NCI-H748 treated with DMSO at 0.1 percent for 48 hours (cell line): ENCODE measurements at places on chromosomes 4 and X.

GRCh38 chr4:183788308-183788905 lies 116.7 kb upstream of the STOX2 start:
- no peak for DNase-seq

DNA sequence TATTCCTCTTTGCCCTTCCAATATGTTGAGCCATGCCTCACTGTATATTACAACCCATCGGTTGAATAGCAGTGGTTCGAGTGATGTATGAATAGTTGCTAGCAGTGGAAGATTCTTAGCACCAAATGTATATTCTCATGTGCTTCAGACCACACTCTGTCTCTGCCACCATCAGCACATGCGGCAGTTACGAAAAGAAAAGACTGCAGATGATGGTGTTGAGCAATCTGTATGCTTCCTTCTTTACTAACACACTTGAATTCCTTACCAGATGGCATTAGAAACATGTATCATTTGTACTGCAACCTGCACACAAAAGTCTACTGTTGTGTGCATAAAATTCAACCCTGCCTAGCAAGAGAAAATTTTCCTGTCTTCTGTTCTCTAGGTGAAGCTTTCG lies 214.6 kb downstream of the ENOX2 start:
- no peak for DNase-seq

DNA sequence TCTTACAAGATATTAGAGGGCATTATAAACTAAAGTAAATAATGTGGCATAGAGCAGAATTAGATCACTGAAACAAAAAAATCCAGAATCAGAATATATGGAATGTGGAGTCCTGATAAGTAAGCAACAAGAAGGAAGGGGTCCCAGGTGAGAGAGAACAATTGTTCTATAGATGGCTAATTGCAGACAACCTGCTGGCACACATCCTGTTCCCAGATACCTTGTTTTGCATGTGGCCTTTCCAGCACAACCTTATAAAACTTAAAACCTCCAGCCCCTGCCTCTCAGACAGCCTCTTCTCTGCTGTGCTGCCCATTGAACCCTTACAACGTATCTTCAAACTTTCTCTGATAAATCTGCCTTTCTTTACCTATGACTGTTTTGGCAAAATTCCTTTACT lies 4.7 kb upstream of the ZNF674 start:
- DNase-seq: no peak

DNA sequence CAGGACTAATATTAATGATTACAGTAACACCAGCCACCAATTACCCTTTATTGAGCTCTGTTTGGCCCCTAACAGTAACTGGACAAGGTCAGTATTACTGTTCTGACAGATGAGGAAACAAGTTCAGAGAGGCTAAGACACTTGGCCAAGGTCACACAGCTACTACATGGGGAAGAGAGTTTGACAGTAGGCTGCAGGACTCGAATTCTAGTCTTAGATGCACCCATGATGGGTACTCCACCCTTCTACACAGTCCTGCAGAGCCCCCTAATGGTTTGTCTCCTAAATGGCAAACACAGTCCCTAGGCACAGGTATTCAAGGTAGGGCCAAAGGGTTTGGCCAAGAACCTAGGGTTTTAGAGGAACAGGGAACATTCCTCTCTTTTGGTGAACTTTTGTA lies 93.9 kb downstream of the NSUN7 start:
- DNase-seq: no peak

- DNase-seq: no peak
These were observed 954.1 kb upstream of the INTU start for GRCh38 chr4:126678618-126679017.

DNA sequence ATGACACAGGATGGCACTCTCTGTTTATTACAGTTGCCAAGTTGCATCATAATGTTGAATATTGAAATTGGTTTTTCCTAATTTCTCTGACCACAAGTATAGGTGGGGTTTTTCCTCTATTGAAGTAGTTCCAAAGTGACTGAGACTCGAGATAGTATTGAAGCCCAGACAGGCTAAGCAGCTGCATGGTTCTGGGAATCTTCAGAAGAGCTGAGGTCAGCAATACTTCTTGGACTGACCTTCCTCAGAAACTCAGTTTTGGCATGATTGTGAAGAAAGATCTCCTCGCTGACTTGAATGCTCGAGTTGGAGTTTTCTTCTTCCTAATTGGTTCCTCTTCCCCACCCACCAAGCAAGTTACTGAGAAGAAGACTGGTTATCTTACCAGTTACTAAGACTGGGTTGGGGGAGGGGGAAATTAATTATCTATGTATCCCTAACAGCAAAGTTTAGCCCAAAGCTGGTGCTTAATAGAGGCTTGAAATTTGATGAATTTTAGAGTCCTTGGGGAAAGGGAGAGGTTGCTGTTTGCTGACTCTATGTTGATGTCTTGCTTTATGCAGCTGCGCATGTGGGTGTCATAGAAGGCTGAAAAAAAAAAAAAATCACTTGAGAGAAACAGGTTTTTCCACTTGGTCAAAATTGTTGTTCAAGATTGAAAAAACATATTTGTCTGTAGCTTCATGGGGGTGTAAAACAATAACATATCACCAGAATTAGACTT lies 91.1 kb downstream of the P2RY10 start:
- DNase-seq: no peak

DNA sequence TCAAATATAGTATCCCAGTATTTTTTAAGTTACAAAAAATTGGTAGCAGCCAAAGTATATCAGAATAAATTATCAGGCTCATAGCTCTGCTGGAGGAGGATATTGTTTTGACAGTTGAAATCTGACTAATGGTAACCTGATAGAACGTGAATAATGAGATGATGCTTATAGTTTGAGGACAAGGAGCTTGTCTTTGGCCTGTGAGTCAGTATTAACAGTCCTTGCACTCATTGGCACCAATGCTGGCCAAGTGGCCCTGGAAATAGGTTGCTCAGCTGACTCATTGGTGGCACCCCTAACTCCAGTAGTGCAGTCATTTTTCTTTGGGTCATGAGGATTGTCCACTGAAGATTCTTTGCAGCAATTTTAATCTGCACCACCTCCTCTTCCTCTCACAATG lies 203.3 kb upstream of the JADE1 start:
- no peak for DNase-seq

GRCh38 chr4:70997546-70997945 lies 4.1 kb downstream of the DCK start:
- DNase-seq: no peak

- DNase-seq: no peak
These were observed 309.4 kb downstream of the PPP3CA start for GRCh38 chr4:101037938-101038413.

- DNase-seq: no peak
These were observed 19.6 kb downstream of the PTPN13 start for GRCh38 chr4:86613734-86614133.

DNA sequence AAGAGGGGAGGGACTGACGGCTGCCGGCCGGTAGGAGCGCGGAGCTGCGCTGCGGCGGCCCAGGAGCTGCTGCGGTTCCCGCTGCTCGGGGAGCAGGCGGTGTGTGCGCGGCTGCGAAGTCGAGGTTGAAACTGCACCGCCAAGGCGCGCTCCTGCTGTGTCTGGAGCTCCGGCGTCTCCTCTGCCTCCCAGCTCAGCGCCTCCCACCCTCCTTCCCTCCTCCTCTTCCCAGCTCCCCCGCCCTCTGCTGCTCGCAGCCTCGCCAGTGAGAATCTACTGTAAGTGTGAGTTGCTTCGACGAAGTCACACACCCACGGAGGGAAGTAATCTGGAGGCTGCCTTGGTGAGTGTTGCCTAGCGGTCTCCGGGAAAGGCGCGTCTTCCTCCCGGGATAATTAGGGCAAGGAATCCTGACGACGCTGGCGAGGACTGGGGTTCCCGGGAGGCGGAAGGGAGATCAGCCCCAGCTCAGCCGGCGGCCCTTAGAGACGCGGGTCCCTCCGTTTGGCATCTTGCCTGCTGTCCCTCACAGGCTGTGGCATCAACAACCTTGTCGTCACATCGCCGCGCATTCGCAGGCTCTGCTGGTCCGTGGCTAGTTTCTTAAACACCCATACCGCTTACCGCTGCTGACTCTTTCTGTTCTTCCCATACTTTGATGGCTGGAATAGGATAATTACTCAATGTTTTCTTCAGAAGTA lies at the start of gene EPHA5:
Gene EPHA5 (minus strand): TSS at position 159 of the 701 bp plus-strand sequence. CDS start 747 bp downstream, outside the sequence.
- DNase-seq: peak; percentile 5

- DNase-seq: peak; percentile 6
These were observed 16.6 kb upstream of the PTCHD1 start for GRCh38 chrX:23317799-23318724.

- DNase-seq: no peak
These were observed 65.9 kb upstream of the MAOA start for GRCh38 chrX:43590150-43590549.

- no peak for DNase-seq
These were observed 95.0 kb upstream of the TBL1X start for GRCh38 chrX:9369802-9370291.

DNA sequence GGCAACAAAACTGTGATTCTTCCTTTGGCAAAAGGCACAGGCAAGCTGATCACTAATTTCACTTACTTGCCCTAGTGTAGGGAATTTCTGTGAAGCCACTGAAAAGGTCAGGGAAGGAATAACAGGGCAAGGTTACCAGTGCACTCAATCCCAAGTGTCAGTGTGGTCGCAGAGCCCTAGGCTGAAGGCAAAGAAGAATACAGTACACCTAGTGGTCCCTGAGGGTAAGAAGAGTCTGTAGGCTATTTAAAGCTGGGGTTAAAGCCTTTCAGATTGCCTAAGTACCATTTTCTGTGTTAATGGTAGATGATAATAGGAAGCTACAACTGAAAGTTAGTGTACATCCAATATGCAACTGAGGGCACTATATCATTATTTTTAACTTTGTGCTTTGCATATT lies 173.6 kb upstream of the NRK start:
- DNase-seq: no peak

GRCh38 chrX:25343060-25343459 lies 327.3 kb upstream of the ARX start:
- no peak for DNase-seq

DNA sequence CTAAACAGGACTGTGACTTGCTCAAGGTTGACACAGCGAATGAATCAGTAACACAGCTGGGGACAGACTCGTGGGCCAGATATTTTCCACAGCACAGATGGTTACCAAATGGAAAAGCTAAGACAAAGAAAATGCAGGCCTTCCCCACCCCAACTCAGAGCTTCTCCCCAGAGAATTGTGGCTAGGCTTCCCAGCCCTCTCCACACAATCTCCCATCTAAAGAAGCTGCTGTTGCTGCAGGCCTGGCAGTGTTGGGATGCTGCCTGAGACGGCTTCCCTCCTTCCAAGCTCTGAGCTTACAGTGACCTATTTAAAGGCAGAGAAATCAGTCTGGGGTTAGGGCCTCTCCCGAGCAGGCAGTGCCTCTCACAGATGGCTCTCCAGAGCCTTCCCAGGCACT lies 46.5 kb upstream of the PGRMC1 start:
- DNase-seq: no peak

GRCh38 chr4:82623121-82623683 lies 61.4 kb upstream of the TMEM150C start:
- DNase-seq: no peak

DNA sequence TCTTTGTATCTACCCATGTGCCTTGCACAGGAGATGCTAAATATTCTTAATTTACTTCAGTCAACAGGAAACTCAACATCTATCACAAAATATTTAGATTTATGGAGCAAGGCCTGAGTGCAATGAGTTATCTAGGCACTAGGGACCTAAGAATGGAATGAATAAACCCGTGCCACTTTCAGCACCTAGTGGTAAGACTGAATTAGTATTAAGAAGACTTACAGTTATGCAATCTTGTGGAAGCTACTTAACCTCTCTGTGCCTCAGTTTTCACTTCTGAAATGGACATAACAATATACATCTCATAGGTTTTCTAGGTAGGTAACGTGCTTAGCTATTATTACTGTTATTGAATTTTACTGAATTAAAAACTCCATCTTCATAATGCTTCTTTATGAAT lies 144.6 kb upstream of the MAP3K15 start:
- no peak for DNase-seq
